Lung (tissue), 17 donors: ENCODE measurements at places on chromosomes 5 and 9.
A peak's percentile ranks its signal among the peaks of the same experiment; 100 is the strongest.

DNA sequence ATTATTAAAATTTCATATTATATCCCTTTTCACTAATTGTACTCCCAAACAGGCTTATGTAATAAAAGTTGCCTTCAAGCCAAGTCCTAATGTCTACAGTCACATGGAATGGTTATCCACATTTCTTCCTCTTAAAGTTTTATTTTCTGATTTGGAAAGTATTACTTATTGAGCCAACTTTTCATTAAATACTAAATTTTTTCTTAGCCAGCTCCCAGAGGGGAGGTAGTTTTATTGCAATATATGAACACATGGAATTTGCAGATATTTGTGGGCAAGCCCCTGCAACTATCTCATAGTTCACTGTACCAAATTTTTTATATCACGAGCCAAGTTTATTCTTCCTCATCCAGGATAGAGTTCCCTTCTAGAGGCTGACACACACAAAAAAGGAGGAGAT, 332.8 kb upstream of the PTGER4 start:
- no peak for DNase-seq

GRCh38 chr5:37787742-37788141, 52.1 kb downstream of the GDNF start:
- peak; percentile 56 for DNase-seq

GRCh38 chr9:114613087-114613486, 2.0 kb downstream of the TMEM268 start:
- DNase-seq = no peak

GRCh38 chr9:87655731-87656130, 70.2 kb upstream of the CTSL start:
- DNase-seq = no peak

DNA sequence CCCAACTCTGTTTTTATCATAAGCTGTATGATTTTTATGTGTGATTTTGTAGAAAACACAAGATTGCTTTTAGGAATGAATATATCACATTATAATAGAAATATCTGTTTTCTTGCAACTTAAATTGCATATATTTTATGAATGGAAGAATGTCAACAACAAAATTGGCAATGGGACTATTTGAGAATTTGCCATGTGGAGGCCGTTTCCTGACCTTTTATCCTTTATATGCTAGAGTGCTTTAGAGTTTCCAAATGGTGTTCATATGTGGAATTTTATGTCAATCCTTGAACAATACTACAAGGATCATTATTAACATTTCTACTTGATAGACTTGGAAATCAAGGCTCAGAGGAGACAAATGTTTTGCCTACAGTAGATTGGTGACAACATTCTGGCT, 34.2 kb downstream of the ITGA1 start:
- peak; percentile 73 for DNase-seq

GRCh38 chr5:16679863-16680262, 63.1 kb upstream of the RETREG1 start:
- DNase-seq = no peak

DNA sequence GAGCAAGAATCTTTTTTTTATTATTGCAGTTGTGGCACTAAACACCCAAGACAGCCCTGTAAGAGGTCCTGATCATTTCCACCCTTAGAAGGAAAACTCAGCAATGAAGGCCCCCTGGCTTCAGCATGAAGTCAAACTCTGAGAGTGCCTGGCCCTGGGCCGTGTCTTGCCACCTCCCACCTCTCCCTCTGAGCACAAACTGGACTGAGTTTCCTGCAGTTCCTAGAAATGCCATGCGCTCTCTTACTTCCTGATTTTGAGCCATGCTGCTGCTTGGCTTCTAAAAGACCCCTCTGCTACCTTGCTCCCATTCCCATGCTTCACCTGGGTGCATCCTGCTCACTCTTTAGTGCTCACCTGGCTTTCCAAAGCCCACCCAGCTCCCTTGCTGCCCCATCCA, 140.4 kb upstream of the KLF9 start:
- no peak for DNase-seq

DNA sequence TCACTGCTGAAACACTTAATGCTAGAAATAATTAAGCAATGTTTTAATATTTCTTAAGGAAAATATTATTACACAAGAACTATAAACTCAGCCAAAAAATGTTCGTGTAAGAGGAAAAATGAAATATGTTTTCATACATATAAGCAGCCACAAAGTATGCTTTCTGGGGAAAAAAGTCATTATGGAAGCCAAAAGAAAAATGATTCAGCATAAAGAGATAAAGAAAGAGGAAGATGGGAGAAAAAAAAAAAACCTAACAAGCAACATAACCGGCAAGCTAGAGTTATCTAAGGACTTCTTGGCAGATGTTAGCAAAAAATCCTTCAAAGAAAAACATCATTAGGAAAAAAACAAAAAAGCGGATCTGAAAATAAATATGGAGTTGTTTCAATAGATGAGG, 179.1 kb downstream of the MUSK start:
- peak; percentile 86 for DNase-seq

DNA sequence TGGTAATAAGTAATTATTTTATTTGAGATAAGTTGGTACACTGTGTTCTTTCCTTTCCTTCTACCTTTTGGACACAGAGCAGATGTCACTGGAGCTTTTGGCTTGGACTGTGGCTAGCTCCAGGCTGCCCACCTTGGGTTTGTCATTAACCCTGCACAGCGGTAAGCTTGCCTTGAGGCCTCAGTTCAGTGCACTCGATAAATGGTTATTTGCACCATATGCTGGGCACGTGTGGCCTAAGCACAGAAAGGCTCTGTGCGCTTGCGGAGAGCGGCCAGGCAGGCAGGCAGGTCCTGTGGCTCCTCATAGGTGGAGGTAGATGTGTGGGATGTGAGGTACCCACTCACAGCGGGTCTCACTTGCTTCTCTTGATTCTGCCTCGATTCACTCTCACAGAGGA, 30.0 kb upstream of the TENT4A start:
- DNase-seq = no peak

- peak; percentile 70 for DNase-seq
These were observed 4.0 kb upstream of the TMEM250 start for GRCh38 chr9:136122425-136123383.

DNA sequence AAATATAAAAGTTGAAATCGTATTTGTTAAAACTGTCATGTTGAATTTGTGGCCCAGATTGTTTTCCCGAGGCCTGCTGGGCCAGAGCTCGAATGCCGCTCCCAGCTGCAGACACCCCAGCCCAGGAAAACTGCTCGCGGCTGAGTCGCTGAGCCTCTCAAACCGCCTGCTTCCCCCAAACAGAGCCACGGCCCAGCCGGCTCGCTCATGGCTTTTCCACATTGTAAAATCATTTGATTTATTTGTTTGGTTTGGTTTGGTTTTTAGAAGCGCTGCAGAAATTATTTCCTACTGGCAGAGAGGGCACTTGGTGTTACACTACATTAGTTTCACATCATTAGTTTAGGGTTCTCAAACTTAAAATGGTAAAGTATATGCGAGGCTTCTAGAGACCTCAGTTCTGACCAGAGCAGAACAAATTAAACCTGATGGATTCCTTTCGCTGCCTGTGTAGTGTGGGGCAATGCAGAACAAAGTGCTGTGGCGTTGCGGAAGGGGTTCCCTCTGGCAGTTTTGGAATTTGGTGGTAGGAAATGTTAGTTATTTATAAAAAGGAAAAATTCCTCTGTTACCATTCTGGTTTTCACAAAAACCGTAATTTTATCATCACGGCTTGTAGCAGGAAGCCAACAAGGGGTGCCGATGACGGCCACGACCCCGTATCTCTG, 156.5 kb upstream of the PITX1 start:
- DNase-seq = no peak

DNA sequence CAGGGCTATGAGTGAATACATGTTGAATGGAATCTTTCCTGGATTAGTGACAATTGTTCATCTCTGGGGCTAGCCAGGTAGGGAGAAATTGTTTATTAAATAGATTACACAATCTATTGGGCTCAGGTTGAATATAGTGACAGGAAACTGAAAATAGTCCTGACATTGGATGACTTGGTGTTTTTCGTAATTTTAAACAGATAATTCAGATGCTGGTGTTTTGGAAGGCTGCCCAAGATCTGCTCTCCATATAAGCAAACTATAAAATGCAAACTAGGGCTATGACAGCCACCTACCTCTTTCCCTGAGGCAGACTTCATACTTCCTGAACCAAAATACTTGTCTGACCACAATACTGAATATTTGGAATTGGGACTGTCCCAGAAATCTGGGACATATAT, 99.1 kb downstream of the ENC1 start:
- DNase-seq = no peak

DNA sequence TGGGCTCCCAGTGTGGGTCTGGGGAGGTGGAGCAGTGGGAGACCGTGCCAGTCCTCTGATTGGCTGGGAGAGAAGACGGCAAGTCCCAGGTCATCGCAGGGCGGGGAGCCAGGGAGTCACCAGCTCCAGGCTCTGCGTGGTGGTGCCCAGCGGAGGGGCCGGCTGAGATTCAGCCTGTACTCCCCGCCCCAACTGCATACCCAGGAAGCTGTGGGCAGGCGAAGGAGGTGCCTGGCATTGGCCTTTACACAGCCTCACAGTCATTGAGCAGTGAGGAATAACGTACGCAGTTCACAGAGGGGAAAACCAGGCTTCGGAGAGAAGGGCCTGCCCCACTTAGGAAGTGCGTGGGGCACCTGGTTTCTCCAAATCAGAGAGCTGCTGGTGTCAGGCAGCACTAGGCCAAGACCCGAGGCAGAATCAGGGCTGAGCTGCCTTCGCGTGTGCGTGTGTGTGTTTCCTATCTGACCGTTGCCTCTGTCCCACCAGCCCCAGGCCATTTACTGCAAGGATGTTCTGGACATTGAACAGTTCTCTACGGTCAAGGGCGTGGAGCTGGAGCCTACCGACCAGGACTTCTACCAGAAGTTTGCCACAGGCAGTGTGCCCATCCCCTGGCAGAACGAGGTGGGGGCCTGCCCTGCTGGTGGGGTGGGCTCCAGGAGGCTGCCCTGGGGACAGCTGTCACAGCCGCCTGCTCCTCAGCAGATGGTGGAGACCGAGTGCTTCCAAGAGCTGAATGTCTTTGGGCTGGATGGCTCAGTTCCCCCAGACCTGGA, 6.2 kb upstream of the PRR7 start:
- no peak for DNase-seq

GRCh38 chr5:73917891-73918290, 291.9 kb downstream of the ARHGEF28 start:
- no peak for DNase-seq

GRCh38 chr9:109852556-109852955, 72.6 kb downstream of the PALM2AKAP2 start:
- no peak for DNase-seq

DNA sequence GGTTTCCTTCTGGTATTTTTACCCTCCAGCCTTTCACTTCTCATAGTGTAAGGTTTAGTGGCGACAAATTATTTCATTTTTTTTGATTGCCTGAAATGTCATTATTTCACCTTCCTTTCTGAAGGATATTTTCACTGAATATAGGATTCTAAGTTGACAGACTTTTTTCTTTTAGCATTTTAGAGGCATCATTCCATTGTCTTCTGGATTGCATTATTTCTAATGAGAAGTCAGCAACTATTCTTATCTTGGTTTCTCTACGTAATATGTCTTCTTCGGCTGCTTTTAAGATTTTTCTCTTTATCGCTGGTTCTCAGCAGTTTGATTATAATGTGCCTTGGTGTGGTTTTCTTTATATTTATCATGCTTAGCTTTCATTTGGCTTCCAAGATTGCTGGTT, 194.2 kb downstream of the GAPVD1 start:
- DNase-seq = no peak

GRCh38 chr9:105994970-105995369, 300.6 kb downstream of the TMEM38B start:
- DNase-seq = no peak

- no peak for DNase-seq
These were observed 129.8 kb upstream of the IFNE start for GRCh38 chr9:21611891-21612290.

- no peak for DNase-seq
These were observed 206.5 kb downstream of the GADD45G start for GRCh38 chr9:89811356-89811755.

DNA sequence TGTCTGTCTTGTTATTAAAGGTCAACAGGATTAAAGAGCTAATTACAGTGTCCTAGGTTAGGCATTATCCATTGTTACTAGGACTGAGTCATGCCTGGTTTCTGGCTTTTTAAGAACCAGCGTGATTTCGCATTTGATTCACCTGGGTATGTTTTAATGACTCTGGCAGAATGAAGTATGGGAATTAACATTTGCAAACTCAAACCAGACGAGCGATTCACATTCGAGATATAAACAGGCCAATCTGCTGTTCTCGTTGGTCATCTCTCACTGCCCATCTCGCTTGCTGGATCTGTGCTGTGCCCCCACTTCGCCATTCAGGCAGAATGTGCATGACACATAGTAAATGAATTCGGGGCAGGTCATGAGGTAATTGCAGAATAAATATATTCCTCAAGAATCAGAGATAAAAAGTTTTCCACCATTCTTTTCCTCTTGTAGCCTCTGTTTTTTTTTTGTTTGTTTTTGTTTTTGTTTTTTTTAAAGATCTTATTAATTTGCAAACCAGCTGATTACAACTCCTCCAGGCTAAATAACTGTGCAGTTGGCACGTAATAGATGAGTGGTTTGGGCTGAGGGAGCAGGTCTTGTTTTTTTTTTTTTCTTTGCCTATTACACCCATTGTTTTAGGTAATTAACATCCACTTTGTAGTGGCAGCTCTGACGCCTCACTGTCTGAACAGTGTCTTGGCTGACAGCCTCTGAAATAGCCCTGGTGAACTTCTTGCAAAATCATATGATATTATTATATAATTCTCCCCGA, 313.5 kb upstream of the MSX2 start:
- no peak for DNase-seq

GRCh38 chr5:94192658-94193391, 425.6 kb downstream of the KIAA0825 start:
- DNase-seq = no peak

GRCh38 chr9:134222018-134222573, 57.7 kb upstream of the RNU6ATAC start:
- DNase-seq = no peak

DNA sequence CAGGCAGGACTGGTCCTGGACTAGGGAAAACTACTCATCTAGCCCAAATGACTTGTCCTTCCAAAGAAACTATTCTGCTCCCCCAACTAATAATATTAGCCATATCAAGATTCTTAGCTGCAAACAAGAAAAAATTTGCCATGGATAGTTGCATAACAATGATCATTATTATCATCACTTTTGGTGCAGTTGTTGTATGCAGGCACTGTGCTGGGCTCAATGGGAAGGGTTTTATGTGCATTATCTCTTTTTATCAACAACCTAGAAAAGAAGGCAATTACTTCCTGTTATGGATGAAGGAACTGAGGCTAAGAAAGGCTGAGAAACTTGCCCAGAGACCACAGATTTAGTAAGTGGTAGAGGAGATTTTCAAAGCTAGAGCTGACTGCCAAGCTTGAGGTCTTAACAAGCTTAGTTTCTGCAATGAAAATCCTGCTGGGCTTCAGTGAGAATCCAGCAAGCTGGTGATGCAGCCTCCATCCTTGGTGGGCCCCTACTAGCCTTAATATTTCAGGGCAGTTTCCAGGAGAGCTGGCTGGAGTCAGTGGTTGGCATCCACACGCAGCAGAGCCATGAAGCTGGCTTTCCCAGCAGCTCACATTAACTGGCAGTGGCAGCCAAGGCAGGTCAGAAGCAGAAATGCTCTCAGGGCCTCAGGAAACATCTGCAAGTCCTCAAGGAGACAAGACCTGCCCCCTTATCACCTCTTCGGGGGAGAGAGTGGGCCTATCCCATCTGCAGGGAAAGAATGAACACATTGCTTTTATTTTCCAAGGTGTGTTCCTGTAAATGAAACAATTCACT, 20.5 kb upstream of the MEGF9 start:
- no peak for DNase-seq

GRCh38 chr5:51214746-51215145, 168.5 kb upstream of the ISL1 start:
- no peak for DNase-seq
